ENCODE measurements at places on chromosomes 1 and 21. TPM values are rescaled to one million over a fixed set of nuclear protein-coding genes. Genes with fewer than 3 reads are reported as not detected.
A peak's percentile ranks its signal among the peaks of the same experiment; 100 is the strongest.

GRCh38 chr1:54500107-54500431, 48.0 kb upstream of the ACOT11 start:
- no peak for DNase-seq

GRCh38 chr1:155892796-155893195, 18.4 kb downstream of the RIT1 start:
- peak; percentile 55 for DNase-seq

DNA sequence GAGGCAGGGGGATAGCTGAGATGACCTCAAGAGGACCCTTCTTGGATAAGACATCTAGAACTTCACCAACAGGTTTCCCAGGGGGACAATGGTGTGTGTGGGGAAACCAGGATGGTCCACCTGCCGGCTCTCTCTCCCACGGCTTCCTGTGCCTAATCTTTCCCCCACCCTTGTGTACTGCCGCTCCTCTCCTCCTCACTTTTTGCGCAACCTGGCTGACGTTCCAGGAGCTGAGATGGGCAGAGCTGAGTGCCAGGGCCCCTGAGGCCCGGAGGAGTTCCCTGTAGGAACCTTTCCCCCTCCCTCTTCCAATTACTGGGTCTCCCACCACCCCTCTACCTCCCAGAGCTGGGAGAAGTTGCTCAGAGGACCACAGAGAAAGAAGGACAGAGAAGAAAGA, 6.9 kb downstream of the SLC26A9 start:
- no peak for DNase-seq

Gene F13B
- total RNA-seq: not detected

Gene NBPF6
- not detected for total RNA-seq

DNA sequence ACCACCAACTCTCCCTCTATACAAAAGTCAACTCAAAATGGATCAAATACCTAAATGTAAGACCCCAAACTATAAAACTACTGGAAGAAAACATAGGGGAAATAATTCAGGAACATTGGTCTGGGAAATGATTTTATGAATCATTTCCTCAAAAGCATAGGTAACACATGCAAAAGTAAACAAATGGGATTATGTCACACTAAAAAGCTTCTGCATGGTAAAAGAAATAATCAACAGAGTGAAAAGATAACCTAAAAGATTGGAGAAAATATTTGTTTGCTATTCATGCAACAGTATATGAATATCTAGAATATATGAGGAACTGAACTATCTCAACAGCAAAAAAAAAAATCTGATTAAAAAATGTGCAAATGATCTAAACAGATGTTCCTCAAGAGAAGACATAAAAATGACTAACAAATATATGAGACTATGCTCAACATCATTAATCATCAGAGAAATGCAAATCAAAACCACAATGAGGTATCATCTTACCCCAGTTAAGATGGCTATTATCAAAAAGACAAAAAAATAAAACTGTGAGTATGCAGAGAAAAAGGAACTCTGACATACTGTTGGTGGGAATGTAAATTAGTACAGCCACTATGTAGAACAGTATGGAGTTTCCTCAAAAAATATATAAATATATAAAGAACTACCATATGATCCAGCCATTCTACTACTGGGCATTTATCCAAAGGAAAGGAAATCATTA, 47.8 kb downstream of the VCAM1 start:
- no peak for DNase-seq

DNA sequence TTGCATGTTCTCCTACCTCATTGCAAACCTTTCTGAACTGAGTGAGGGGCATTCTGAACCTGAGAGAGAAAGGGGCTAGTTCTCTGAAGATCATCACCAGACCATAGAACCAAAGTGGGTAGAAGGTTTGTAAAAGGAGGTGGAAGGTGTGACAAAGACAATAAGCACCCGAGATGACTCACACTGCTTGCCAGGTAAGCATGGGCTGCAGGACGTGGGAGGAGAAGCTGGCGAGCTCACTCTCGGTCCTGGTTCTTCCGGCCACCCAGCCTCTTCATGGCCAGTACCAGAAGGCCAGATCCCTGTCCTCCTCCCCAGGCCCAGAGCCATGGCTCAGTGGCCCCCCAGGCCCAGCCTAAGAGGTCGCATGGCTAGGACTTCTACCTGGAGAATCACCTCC, 128.3 kb downstream of the TMEM53 start:
- DNase-seq: no peak

DNA sequence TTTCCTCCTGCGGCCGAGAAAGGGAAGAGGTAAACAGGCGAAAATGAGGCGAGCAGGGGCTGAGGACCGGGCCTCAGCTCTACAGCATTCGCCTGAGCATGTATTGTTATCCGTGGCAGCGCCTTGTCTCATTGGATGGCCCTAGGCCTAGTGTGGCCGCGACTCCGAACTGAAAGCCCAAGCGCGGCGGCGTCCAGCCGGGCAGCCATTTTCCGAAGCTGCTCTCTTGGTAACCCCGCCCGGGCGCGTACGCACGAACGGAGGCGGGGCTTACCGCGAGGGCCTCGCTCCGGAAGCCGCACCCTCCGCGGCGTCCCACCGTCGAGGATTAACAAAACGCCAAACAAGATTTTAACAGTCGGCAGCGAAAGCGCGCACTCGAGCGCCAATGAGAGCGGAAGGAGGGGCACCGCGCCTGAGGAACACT, 797 bp upstream of the USP1 start:
- no peak for DNase-seq

GRCh38 chr1:154735061-154735803, 127.2 kb upstream of the ADAR start:
- no peak for DNase-seq

DNA sequence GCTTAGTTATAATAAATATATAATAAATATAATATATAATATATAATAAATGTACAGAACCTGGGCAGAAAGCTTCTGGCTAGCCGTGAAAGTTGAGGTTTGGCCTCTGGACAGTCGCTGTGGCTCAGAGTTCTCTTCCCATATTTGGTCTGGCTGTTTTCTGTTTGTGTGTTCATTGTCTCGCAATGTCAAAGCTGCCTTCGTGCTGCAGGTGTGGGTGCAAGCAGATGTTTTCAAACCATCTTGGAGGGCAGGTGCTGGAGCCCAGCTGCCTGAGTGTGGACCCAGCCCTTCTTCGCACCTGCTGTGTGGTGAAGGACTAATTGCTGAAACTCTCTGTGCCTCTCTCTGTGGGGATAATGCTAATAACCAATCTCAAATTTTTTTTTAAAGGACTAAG, 3.6 kb upstream of the CSTB start:
- no peak for DNase-seq

Gene PIK3R3
- 6.1 TPM for total RNA-seq

Data from epithelial cell of proximal tubule (primary cell).